Stimulated activated CD4-positive, alpha-beta T cell treated with anti-CD3 and anti-CD28 coated beads, Interleukin-12 subunit alpha, Interleukin-12 subunit beta, amount 100 ng/mL, for 48 hours (primary cell): ENCODE measurements at places on chromosomes 1 and 21.

DNA sequence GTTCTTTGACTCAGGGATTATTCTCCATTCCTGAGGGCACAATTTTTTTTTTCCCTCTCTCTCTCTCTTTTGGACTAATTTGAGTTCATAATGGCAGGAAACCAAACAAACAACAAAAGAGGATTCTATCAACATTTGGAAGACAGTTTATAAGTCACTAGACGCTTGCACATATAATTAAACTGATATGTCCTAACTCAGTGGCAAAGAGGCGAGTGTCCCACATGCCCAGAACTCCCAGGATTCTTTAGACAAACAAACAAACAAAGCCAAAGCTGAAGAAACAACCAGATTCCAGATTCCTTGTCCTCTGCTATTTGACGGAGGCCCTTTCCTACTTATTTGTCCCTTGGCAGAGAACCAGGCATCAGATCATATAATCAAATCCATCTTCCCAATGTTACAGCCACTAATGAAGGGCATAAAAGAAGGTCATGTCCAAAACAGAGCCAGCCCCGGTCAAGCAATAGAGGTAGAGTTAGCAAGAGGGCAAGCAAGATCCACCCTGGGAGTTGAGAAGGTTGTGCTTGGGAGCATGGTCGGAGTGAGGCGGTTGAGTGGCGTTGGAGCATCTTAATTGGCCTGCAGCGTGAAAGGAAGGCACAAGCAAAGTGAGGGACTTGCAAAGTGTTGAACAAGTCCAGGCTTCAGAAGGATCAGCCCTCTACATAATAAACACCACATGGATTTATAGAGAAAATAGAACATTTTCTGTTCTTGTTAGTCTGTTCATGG is 30.3 kb downstream of the ZNF362 start:
- no peak for DNase-seq

DNA sequence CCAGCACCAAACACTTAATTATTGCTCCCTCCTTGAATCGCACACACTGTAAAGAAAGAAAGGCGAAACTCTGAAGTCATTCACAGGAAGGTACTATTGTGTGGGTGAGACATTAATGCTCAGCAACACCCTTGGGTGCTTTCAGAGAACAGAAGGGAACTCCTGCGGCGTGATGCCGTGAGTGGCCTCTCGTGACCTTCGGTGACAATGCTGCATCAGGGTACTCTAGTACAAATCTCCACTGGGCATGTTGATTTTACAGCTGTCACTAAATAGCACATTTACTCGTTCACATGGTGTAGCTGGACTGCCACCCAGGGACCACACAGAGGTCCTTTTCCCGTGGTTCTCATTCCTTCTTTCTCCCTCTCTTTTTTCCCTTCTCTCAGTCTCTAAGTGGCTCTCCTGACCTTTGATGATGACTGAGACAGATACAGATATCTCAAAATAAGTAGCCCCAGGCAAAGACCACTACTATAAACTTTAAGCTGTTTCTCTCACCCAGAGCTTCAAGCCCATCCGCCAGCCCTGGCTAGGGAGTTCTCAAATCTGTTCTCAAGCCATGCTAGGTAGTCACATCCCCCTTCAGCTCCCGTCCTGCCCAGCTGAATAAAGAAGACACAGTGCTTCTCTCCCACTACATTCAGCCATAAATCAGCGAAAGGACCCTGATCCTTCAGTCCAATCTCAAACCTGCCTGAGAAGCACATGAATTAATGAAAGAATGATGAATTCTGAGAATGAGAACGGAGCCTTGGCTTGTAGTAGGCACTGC is 223.4 kb upstream of the FMN2 start:
- no peak for DNase-seq

DNA sequence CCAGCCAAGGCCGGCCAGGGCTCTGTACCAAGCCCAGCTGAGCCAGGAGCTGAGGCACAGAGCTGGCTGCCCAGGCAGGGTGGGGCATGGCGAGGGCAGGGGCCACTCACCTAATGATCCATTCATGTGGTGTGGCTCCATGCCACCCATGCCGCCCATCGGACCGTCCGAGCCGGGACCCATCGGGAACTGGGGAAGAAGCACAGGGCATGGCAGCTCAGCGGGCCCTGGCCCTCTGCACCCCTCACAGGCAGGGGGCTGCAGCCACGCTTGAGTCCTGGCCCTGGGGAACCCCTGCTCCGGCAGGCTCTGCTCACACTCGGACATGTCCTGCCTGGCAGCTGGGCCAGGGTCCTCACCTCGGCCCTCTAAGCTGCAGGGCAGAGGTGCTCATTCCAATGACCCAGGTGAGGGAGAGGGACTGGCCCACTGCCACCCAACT is 28.7 kb downstream of the MRPL37 start:
- no peak for DNase-seq

DNA sequence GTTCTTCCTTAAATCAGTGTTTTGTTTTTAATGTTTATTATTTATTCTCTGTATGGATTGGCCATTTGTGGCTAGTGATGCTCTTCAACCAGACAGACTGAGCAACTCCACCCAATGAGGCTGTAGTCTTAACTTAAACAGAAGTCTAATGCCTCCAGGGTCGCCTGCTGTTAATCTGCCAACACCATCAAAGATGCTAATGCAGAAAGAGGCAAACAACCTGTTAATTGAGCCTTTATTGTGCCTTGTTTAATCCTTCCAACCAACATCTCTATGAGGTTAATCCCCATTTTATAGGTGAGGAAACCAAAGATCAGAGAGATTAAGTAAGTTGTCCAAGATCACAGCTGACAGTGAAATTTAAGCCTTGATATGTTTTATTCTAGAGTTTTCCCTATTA is 79.4 kb upstream of the SSX2IP start:
- DNase-seq = no peak

DNA sequence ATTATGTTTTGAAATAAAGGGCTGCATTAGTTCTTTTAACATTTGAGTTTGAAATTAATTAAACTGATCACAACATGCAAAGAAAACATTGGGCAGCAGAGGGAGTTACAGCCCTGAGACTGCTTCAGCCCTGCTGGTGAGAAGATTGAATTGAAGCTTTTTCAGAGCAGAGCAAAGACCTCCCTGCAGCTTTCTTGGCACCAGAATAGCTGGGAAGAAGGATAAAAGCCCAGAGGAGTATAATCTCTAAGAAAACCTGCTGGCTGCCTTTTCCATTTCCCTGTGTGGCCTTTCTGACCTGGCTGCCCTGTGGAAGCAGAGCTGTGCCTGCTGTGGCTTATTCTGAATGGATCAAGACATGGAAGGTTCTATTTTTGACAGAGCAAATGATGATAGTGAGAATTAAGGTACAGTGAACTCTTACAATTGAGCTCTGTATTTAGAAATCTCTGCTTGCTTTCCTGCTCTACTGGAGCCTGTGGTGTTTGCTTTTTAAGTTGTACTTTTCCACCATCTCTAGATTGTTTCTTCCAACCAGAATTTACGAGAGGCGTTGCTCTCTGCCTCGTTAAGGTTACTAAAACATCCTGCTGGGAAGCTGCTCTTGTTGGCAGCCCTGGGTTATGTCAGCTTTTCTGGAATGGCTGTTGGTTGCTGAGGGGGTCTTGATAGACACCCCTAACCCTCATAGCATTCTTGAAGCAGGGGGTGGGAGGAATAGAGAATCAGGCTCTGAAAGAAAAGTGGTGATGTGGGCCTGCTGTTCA is 9.9 kb downstream of the SNRPE start:
- DNase-seq = no peak

GRCh38 chr1:7252411-7253117 is 467.3 kb downstream of the CAMTA1 start:
- DNase-seq = no peak

GRCh38 chr1:182633657-182634281 is 29.6 kb upstream of the RGS16 start:
- no peak for DNase-seq

DNA sequence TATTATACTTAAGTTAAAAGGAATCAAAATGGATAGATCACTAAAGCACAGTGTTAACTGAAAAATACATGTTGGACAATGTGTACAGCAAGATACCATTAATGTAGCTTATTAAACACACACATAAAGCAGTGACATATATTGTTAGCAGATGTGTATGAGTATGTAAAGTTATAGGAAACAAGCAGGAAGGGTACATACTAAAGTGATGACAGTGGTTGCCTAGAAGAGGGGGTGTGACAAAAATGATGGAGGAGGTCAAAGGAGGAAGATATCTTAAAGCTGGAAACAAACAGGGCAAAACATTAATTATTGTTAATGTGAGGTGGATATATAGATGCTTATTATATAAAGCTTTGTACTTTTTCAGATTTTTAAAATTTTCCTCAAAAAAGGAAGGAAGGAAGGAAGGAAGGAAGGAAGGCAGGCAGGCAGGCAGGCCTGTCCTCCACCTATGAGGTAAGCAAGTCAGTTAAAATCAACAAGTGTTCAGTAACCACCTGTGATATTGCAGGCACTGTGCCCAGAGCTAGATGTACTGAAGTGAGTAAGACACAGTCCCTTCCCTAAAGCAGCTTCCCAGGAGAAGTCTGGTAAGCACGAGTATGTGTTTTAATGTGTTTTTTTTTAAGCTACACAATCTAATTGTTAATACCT is 252.9 kb upstream of the NR5A2 start:
- DNase-seq = no peak

GRCh38 chr1:1529321-1529720 is 11.1 kb downstream of the TMEM240 start:
- DNase-seq = no peak
